ENCODE measurements at places on chromosomes 13 and 19. TPM values are rescaled to one million over a fixed set of nuclear protein-coding genes. Genes with fewer than 3 reads are reported as not detected.

Gene CDC42EP5
- 76.8 TPM for polyA plus RNA-seq

Gene ZNF492
- polyA plus RNA-seq, result 3.1 TPM

Gene PRR36
- 13.4 TPM for polyA plus RNA-seq

Gene ZNF578
- 5.9 TPM for polyA plus RNA-seq

Gene KLHL26
- 6.6 TPM for polyA plus RNA-seq

Gene RNF225
- not detected for polyA plus RNA-seq

Gene KLK6
- polyA plus RNA-seq, result 0.35 TPM

Gene CEACAM7
- 0.06 TPM for polyA plus RNA-seq

Gene CFAP97D2
- not detected for polyA plus RNA-seq

Gene C19orf73
- polyA plus RNA-seq, result 0.28 TPM

Gene ZSCAN22
- polyA plus RNA-seq, result 3.6 TPM

Gene TTC9B
- 0.17 TPM for polyA plus RNA-seq

Gene CGB2
- polyA plus RNA-seq, result not detected

Gene MCOLN1
- polyA plus RNA-seq, result 12.9 TPM

Gene SIGLEC14
- polyA plus RNA-seq, result 1.8 TPM

DNA sequence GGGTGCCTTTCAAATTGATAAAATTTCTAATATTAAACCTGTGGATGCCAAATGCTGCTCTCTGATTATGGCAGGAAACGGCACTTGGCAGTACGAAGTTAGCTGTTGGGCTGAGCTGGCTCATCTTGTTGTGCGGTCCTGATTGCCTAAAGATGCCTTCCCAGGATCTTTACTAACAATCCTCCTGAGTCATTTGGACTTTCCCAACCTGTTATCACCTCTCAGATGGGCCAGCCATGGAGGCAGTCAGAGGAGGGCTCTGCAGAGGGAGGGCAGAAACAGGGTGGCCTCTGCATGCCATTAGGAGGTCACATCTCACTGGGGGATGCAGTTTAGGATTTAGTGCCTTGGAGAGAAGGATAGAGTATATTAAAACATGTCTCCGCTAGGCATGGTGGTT lies 27.3 kb downstream of the ALOX5AP start:
- no peak for DNase-seq

DNA sequence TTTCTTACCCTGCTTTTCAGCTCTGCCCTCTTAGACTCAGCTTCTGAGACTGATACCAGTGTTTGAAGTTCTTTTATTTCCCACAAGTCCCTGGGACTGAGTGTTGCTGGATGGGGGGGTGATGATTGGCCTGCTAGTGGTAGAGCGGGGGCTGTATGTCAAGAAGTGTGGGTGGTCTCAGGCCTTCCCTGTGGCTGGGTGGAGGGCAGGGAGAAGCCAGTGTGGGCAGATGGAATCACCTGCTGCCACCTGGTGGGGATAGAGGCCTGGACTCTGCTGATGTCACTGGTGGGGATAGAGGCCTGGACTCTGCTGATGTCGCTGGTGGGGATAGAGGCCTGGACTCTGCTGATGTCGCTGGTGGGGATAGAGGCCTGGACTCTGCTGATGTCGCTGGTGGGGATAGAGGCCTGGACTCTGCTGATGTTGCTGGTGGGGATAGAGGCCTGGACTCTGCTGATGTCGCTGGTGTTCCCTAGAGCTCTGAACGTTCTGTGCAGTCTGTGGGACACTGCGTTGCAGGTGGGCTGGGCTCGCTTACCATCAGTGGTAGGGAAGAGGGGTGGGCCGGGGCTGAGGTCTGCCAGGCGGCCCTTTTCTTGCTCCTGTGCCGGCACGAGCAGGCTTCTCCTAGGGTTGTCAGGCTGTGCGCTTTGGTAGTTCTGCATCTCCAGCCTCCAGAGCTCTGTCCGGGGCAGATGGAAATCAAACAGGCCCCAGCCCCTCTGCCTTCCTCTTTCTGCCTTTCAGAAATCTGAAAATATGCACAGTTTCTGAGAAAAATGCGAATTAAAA lies 101.3 kb downstream of the ARHGEF7 start:
- no peak for DNase-seq

- no peak for DNase-seq
Measured at GRCh38 chr13:100089465-100090032, 656 bp downstream of the PCCA start.

DNA sequence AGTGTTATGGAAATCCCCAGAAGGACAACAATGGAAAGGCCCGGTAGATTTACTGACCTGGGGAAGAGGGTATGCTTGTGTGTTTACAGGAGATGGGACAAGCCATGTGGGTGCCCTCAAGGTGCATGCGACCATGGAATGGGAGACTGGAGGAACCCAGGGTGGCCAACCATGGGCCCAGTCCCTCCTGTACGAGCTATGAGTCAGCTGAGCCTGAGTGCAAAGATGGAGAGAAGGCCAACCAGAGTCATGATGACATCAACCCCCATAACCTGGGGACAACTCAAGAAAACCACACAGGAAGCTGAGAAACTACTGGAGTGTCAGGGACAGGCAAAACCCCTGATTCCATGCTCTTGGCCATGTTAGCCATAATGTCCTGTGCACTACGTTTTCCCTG lies 7.8 kb downstream of the ZNF350 start:
- DNase-seq, result no peak

DNA sequence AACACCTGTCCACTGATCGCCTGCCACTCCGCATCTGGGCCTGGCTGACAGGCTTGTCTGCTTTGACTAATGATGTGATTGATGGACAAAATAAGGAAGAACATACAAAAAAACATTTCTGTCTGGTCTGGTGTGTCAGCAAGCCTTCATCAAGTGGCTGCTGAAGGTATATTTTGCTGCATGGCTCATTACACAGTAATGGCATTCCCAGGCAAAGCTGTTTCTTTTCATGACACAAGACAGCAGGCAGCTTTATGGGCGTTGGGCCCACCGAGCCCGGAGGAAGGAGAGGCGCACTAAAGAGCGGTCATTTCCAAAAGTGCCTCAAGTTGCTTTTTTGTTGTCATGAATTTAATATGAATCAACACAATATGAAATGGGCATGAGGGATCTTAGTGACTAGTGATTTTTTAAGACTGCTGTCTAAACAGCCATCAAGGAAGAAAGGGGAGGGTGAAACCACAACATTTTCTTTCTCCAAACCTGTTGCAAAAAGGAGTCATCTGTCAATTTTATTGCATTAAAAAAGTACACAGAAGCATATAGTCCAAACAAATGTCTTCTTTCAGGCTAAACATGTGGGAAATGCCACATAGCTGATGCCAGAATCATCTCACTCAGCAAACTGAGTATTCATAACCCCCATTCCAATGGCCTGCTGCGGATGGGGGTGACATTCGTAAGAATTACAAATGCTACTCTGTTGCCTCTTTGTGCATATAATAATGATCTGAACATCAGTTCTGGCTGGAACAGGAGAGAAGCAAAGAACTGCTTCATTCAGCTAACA lies 476.6 kb downstream of the ZNF536 start:
- DNase-seq, result peak; percentile 32

GRCh38 chr19:10828981-10829821 lies 6.8 kb downstream of the TMED1 start:
- no peak for DNase-seq

- no peak for DNase-seq
Measured at GRCh38 chr13:90455067-90455466, 892.4 kb upstream of the MIR17HG start.

GRCh38 chr13:49319551-49319950 lies 71.8 kb downstream of the CDADC1 start:
- DNase-seq, result no peak

DNA sequence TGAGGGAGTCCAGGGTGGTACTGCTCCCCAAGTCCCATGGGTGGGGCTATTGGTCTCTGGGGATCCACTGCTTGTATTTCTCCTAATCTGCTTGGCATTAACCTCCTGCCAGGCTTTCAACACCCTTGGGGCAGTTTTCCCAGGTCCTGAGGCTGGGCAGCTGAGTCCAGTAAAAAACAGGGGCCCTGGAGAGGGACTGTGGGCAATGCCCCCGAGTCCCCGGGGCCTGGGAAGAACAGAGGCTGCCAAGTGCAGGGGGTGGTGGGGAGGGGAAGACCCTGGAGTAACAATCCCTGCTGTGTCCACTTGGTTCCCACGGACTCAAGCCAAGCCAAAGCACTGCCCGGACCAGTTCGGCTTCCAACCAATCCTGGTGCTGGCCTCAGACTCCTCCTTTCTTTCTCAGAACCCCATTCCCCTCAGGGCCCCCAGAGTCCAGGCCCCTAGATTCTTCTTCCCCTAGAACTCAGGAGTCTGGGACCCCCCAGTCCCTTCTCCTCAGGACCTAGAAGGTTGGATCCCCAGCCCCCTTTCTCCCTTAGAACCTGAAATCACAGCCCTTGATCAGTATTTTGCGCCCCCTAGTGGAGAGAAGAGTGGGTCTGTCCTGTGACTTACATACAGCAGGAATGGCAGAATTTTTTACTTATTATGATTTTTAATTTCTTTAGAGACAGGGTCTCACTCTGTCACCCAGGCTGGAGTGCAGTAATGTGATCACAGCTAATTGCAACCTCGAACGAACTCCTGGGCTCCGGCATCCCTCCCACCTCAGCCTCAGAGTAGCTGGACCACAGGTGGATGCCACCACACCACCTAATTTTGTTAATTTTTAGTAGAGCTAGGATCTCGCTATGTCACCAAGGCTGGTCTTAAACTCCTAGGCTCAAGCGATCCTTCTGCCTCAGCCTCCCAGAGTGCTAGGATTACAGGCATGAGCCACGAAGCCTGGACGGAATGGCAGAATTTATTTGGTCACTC lies 3.7 kb upstream of the CLPTM1 start:
- DNase-seq, result peak; percentile 75

GRCh38 chr19:10070730-10071446 lies 15.2 kb upstream of the SHFL start:
- DNase-seq, result no peak

- no peak for DNase-seq
Measured at GRCh38 chr19:19535311-19536191, 2.5 kb upstream of the CILP2 start.

DNA sequence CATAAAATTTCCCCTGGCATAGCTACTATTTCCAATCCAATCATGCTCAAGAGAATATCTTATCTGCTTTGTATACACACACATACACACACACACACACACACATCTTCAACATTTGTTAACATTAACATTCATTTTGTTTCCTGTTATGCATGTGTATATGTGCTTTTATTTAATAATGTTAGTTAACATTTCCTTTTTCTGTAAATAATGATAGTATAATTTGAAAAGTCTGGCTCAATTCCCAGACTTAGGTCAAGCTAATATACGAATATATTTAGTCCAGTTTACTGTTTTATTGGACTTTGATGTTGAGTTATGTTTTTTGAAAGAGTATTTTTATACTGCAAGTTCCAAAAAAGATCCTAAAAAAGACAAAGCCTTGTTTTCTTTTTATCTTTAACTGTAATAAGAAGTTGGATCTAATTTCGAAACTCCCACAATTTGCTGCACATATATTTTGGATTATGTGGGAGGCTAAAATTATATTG lies 1072.4 kb downstream of the EFNB2 start:
- DNase-seq, result peak; percentile 88

DNA sequence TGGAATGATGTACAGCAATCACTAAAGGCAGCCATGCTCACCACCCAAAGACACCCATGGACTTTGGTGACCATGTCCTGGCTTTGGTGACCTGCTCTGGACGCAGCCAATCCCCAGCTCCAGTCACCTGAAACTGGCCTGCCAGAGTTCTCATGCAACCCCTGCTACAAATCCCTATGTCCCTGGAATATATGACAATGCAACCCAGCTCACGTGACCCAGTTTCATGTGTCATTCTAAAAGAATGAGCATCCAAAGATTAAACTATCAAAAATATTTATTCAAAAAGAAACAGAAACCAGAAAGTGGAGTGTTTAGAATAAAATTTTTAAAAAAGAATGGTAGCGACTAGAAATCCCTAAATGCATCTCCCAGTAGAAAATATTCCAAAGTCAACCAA lies 203.3 kb upstream of the IRS2 start:
- no peak for DNase-seq

DNA sequence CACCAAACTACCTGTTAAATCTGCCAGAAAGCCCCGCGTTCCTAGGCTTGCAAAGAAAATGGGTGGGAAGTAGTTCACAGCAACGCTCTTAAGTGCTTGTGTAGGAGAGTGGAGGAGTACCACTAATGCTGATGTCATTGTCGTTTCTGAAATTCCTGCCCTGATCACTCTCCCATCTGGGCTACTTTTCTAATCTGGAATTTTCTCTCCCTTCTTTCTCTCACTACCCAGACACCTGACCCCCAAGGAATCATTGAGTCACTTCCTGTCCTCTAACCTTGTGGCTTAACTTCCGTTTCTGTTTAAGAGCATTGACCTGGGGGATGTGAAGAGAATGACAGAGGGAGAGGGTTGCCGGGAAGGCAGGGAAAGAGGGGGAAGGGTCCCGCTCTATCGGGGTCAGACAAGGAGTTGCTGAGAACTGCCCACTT lies 98.7 kb downstream of the STARD13 start:
- DNase-seq, result no peak

DNA sequence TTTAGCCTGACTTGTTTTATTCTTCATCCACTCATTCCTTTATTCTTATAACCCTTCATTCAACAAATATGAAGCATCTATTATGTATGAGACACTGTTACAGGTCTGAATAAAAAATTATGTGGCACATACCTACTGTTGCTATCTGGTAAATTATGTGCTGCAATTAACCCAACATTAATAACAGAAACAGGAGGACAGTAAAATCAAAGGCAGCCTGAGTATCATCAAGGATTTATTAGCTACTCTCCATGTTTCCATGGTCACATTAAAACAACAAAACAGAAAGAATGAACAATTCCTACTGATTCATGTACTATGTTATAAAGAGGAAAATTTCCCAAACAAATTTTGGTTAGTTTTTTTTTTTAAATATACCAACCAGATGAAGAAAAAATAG lies 43.9 kb downstream of the RAP2A start:
- DNase-seq, result no peak

- no peak for DNase-seq
Measured at GRCh38 chr13:40682449-40683240, 16.2 kb upstream of the FOXO1 start.

GRCh38 chr13:40056898-40057619 lies 401.6 kb downstream of the COG6 start:
- DNase-seq, result no peak

DNA sequence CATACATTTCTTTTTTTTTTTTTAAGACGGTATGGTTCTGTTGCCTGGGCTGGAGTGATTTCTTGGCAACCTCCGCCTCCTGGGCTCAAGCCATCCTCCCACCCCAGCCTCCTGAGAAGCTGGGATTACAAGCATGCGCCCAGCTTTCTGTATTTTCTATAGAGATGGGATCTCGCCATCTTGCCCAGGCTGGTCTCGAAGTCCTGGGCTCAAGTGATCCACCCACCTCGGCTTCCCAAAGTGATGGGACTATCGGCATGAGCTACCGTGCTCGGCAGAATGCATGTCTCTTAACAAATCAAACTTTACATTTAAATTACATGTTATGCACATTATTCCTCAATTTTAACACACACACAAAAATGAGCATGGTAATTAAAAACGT lies 1.2 kb downstream of the NDUFA13 start:
- no peak for DNase-seq

- peak; percentile 54 for DNase-seq
Measured at GRCh38 chr13:92038905-92039304, 640.5 kb downstream of the GPC5 start.
